Caki2 (cell line): ENCODE measurements at places on chromosomes 5 and 9. TPM values are rescaled to one million over a fixed set of nuclear protein-coding genes. Genes with fewer than 3 reads are reported as not detected.
A peak's percentile ranks its signal among the peaks of the same experiment; 100 is the strongest.

DIPK1B gene
- total RNA-seq, result 12.5 and 19.5 TPM in 2 replicates

- DNase-seq, result no peak
These were observed 368 bp upstream of the CCDC180 start for GRCh38 chr9:97307091-97307490.

DNA sequence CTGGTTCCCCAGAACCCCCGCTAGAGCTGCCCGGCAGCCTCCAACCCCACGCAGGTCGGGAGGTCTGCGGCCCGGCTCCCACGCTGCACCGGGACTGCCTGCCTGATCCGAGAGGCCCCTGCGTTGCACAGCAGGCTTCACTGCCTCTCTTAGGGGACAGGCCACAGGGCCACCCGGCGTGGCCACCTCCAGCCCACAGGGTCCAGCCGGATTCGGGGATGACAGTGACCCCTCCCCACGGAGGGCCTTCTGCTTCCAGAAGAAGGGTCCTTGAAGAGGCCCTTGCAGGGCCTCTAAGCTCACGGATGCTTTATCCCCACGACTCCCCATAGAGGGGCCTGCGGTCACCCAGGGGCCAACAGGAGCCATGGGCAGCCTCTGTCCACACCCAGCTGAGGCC, 66.1 kb upstream of the PPP1R26 start:
- no peak for DNase-seq

DNA sequence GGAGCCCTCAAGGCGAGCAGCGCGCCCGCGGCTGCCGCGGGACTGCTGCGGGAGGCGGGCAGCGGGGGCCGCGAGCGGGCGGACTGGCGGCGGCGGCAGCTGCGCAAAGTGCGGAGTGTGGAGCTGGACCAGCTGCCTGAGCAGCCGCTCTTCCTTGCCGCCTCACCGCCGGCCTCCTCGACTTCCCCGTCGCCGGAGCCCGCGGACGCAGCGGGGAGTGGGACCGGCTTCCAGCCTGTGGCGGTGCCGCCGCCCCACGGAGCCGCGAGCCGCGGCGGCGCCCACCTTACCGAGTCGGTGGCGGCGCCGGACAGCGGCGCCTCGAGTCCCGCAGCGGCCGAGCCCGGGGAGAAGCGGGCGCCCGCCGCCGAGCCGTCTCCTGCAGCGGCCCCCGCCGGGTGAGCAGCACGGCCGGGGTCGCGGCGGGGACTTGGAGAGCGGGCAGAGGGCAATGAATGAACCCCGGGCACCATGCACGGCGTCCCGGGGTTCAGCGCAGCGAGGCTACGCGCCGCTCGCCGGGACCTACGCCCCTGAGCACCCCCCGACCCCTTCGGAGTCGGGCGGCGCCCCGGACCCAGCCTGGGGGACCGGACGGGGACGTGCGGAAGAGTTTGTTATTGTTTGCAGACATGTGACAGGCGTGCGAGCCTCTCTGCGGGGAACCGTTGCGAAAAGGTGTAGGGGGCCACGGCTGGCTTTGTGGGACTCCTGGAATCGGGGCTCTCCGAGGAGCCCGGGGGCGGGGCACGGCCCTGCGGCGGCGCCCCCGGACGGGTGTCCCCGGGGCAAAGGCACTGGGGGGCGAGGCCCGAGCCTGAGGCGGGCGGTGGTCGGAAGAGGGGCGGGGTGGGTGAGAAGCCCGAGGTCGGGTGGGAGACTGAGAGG, 553 bp downstream of the MAP3K1 start:
- DNase-seq, result peak; percentile 35

PCDHB13 gene
- 0.44 and 0.93 TPM in 2 replicates for total RNA-seq

CARD6 gene
- total RNA-seq, result 0.06 TPM in 1 of 2 replicates, not detected in the other

GRCh38 chr9:136533775-136534157, 12.1 kb downstream of the NOTCH1 start:
- no peak for DNase-seq

IL5 gene
- not detected in 2 replicates for total RNA-seq

DNA sequence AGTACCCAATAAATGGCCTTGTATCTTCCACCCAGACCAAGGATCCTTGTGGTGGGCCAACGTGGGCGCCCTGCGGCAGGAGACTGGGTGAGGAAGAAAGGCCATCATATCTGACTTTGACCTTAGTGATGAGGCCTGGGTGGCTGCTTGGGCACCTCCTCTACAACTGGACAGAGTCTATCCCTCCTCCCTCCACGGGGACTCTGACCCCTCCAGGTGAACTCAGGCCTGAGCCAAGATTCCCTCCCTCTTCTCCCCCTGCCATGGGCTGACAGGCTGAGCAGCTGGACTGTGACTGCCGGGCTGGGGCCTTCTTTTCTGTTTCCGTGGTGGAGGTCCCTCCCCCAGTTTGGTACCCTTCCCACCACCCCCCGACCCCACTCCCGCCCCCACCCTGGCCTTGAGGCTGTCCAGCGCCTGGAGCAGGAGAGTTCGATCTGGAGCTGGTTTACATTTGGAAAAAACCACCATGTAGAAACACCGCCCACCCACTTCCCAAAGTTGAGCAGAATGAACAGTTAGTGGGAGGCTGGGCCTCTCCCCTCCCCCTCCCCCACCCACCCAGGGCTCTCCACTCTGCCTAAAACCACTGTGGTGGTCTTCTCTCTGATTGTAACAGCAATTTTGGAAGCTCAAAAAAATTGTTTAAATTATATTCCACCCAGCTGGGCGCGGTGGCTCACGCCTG, 1.2 kb upstream of the PHYHD1 start:
- DNase-seq, result no peak

- DNase-seq, result peak; percentile 84
These were observed 236.2 kb downstream of the SYK start for GRCh38 chr9:91037511-91038482.

- DNase-seq, result no peak
These were observed 31.7 kb upstream of the AFAP1L1 start for GRCh38 chr5:149239917-149240316.

- DNase-seq, result no peak
These were observed 4.3 kb upstream of the AGPAT2 start for GRCh38 chr9:136691316-136692184.

DNA sequence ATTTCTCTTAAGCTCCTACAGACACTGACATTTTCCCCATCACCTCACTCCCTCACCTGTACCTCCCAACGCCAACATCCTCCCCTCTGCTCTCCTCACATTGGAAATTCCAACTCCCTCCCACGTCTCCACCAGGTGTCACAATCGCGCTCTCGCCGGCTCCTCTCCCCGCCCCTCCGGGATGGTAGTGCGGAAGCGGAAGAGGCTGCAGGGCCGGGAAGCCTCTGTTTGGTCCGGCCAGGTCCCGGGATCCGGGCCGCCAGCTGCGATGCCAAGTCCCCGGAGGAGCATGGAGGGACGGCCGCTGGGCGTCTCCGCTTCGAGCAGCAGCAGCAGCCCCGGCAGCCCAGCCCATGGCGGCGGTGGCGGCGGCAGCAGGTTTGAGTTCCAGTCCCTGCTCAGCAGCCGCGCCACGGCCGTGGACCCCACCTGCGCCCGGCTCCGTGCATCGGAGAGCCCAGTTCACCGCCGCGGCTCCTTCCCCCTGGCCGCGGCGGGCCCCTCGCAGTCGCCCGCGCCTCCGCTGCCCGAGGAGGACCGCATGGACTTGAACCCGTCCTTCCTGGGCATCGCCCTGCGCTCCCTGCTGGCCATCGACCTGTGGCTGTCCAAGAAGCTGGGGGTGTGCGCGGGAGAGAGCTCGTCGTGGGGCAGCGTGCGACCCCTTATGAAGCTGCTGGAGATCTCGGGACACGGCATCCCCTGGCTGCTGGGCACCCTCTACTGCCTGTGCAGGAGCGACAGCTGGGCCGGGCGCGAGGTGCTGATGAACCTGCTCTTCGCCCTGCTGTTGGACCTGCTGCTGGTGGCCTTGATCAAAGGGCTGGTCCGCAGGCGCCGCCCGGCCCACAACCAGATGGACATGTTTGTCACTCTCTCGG, at the start of gene PLPP6:
Gene PLPP6, plus strand, starts transcription at position 187 of the 881 bp plus-strand sequence. Its CDS starts 82 bp downstream, at position 269.
- DNase-seq, result peak; percentile 86

GRCh38 chr5:97365918-97366317, 182.9 kb upstream of the RIOK2 start:
- no peak for DNase-seq

DNA sequence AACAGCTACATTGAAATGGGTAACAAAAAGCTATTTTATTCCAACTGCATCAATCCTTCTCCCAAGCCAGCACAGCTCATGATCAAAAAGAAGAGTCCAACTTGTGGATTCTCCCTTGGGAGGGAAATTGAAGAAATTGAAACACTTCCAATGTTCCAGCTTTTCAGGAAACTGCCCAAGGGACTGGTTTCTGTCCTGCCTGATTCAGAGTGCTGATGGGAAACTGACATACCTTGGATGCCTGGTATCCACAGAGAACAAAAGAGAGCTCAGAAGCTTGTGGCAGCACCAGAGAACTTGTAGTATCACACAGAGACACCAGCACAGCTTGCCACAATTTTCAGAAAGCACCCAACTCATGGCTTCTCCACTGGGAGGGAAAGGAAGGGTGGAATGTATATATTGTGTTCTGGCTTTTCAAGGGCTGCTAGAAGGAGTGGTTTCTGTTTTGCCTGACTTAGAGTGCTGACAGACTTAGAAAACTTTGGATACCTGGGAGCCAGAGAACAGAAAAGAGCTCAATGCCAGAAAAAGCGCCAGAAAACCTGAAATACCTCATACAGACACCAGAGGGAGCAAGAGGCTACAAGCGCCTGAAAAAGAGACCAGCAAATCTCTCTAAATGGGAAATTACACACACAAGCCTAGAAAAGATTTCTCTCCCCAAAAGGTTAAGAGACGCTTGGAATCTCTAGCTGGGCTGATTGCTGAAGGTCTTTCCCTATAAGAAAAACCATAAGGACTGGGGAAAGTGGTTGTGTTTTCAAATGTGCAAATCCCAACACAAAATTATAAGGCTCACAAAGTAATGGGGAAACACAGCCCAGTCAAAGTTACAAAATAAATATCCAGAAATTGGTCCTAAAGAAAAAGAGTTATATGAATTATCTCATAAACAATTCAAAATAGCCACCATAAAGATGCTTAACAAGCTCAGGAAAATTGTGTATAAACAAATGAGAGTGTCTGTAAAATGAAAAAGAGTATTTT, 178.8 kb downstream of the SPOCK1 start:
- peak; percentile 59 for DNase-seq

DNA sequence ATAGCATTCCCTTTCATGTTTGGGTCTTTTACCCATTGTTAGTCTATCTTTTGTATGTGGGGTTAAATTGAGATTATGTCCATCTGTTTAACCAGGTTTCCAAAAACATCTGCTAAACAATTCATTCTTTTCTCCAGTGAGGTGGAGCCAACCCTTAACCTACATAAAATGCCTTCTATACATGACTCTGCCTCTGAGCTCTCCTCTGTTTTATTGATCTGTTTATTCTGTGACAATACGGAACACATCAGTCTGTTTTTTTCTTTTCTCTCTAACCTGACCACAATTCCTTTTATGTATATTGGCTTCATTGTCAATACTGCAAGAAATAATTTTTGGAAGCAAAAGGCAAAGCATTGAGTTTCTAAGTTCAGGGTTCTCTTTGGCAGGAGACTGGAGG, 9.9 kb upstream of the ARL15 start:
- DNase-seq, result no peak

- peak; percentile 54 for DNase-seq
These were observed 250.6 kb downstream of the SPOCK1 start for GRCh38 chr5:137248527-137248926.

GRCh38 chr5:10493884-10494283, 52.2 kb downstream of the ROPN1L start:
- no peak for DNase-seq

GRCh38 chr5:41416336-41416735, 94.1 kb downstream of the PLCXD3 start:
- no peak for DNase-seq

LRRC19 gene
- total RNA-seq, result not detected in 2 replicates

ARL14EPL gene
- total RNA-seq, result 0.34 TPM in 1 of 2 replicates, not detected in the other

DNA sequence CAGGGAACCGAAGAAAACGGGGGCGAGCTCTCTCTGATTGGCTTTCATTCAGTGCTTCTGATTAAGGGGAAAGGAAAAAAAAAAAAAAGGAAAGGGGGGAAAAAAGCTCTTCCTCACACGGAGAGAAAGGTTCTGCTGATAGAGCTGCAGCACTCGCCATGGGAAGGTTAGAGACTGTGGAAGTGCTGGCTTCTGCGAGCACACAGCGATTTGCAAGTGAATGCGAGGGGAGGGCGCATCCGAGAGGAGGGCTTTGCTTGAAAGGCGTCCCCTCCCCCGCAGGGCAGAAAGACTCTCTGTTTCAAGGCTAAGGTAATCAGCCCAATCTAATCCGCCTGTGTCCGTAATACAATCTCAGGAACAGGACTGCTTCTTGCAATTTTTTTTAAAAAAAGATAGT, at the start of gene CDH10:
Gene CDH10, minus strand, starts transcription at position 218 of the 400 bp plus-strand sequence. CDS start 51,488 bp downstream, outside the sequence.
- DNase-seq, result no peak

DNA sequence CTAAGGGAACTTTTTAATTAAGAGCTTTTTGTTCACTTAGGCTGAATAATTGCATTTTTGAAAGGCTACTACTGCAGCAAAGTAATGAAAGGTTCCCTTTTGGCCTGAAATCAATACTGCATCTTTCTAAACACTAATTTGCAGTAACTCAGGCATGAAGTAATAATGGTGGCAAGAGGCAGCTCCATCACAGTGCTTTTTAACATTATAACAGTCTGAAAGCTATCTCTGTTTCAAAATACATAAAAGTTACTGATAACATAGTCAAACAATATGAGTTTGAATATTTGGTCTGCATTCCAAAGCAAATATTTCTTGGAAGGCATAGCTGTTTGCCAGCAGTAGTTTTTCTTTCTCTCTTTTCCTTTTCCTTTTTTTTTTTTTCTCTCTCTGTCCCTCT, 113.4 kb downstream of the FBN2 start:
- DNase-seq, result no peak

TMEM215 gene
- total RNA-seq, result not detected in 2 replicates

GRCh38 chr9:137492464-137493363, 33.6 kb upstream of the NSMF start:
- peak; percentile 47 for DNase-seq

DNA sequence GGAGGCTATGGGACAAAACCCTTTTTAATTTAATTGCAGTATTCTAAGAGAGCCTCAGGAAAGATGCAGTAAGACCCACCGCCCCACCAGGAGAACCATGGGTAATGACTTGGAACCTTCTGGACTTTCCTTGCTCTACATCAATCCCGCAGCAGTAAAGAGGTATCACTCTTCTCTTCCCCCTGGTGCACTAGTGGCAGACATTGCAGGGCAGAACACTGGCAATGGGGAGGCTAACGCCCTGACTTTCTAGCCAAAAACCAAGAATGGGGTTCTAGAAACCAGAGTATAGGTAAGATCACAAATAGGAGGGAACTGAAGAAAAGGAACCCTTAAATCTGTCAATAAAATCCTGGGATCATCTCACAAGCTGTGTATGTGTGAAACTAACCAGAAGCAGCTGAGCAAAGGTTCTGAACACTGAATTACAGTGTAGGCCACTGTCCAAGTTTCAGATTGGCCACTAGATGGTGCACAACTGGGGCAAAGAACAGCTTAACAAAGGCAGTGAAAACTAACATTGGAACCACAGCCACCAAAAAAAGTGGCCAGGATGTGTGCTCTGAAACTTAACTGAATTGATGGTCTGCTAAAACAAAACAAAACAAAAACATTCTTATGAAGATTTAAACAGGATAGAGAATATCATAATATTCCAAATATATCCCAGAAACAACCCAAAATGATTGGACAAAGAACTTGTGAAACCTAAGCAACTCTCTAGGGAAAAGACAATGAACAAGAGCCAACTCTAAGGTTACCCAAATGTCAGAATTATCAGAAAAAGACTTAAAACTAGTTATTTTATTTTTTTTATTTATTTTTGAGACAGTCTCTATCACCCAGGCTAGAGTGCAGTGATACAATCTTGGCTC, 6.6 kb upstream of the FAM151B start:
- DNase-seq, result peak; percentile 25

GAS1 gene
- 5.4 and 6.5 TPM in 2 replicates for total RNA-seq

GRCh38 chr5:97100476-97100875, 41.9 kb downstream of the LIX1 start:
- no peak for DNase-seq
